ENCODE measurements at places on chromosomes 16 and 17.
A peak's percentile ranks its signal among the peaks of the same experiment; 100 is the strongest.

GRCh38 chr17:59620518-59621259 is 994 bp downstream of the CLTC start:
- DNase-seq, result peak; percentile 77

- no peak for DNase-seq
Measured at GRCh38 chr16:30976486-30976885, 8.5 kb upstream of the HSD3B7 start.

DNA sequence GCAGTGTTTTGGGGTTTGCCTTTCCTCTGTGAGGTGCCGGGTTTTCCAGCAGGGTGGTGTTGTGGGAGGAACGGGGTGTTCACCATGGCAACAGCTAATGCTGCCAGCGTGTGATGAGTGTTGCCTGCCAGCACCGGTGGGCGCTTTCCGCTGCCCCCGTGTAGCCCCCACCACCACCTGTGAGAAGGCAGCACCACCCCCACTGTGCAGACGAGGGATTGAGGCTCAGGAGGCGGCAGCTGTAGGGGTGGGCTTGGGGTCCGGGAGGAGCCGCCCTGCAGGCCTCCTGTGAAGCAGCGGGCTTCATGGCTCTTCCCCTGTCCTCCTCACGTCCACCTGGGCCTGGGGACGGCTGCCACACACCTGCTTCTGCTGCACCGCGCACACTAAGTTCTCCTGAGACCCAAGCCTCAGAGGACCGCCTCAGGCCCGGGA is 5.2 kb downstream of the RAB40C start:
- DNase-seq, result no peak

GRCh38 chr16:47371271-47372014 is 89.4 kb downstream of the ITFG1 start:
- DNase-seq, result no peak

GRCh38 chr16:89039756-89040155 is 53.9 kb upstream of the ACSF3 start:
- no peak for DNase-seq

GRCh38 chr16:51936846-51937245 is 610.1 kb downstream of the TOX3 start:
- DNase-seq, result no peak

DNA sequence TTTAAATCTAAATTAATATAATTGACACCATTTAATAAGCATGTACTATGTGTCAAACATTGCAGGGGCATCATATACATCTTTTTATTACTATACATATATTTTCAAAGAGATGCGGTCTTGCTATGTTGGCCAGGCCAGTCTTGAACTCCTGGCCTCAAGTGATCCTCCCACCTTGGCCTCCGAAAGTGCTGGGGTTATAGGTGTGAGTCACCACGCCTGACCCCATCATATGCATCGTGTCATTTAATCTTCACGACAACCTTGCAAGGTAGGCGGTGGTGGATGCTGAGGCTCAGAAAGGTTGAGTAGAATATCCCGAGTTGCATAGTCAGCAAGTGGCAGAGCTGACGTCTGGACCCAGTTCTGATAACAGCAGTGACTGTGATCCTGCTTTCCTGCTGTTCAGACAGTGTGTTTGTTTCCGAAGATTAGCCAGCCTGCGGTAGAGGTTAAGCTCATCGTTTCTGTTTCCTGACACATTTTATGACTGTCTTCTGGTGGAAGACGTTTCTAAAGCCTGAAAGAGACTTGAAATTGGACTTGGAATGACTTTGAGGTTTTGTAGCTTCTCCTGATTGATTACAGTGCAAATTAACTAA is 316.6 kb downstream of the SNX29 start:
- no peak for DNase-seq

DNA sequence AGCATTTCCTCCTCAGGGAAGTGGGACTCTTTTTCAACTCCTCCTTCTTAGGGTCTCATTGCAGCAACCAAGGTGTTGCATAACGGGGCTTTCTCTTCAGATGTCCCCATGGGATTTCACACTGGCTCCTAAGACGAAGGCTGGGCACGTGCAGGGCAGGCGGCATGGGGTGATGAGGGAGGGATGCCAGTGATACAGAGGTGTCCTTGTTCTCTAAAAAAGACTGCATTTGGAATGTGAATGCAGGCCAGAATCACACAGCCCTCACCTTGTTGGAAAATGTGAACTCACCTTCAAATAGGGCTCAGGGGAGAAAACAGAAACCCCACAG is 105.6 kb downstream of the XYLT1 start:
- no peak for DNase-seq

GRCh38 chr17:61981323-61981722 is 53.5 kb upstream of the INTS2 start:
- DNase-seq, result no peak

GRCh38 chr16:77759821-77760220 is 28.5 kb upstream of the VAT1L start:
- DNase-seq, result no peak

Data from coronary artery (tissue), 2 donors.